ENCODE measurements at places on chromosomes 1 and 21.

DNA sequence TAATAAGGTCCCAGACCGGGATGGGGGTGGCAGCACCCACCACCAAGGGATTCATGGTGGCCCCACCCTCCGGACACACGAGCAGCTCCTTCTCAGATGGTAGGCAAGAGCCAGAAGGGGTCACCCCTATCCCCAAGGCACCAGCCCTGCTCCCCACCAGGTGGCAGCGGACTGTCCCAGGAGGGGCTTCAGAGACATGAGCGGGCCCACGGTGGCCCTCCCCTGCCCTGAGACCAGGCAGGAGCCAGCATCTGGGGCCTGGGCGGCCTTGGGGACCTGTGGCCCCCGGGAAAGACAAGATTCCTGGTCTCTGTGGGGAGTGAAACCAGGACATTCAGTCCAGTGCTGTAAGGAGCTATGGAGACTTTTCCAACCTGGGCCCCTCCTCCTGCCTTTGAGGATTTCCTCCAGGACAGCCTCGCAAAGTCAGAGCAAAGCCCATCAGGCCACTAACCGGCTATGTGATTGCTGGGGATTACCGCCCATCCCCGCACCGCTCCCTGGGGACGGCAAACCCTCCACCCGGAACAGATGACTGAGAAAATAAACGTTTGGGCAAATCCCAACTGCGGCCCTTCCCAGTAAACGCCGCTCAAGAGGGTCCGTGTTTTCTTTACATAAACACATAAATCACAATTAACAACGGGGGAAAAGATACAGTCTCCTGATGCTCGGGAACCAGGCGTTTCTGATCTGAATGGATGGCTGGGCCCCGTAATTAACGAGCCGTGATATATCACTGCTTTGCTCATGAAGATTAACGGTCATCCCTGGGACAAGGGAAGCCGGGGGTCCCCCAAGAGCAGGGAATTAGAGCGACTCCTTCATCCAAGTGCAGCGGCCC lies 50.9 kb upstream of the ARHGEF16 start:
- peak; percentile 80 for DNase-seq

GRCh38 chr1:106962591-106962990 lies 93.9 kb upstream of the PRMT6 start:
- no peak for DNase-seq

DNA sequence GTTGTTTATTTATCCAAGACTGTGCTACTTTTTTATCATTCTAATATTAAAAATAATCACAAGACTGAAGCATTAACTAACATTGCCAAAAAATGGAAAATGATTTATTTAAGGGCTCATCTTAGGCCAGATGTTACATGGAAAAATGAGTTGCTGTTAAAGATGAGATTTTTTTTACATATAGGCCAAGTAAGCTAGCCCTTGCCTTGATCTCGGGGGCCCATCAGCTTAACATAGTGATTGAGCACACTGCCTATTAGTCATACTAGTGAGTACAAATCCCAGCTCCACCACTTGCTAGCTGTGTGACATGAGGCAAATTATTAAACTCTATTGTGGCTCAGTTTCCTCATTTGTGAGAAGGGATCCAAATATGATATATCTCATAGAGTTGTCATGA lies 275.9 kb upstream of the SNX7 start:
- no peak for DNase-seq

DNA sequence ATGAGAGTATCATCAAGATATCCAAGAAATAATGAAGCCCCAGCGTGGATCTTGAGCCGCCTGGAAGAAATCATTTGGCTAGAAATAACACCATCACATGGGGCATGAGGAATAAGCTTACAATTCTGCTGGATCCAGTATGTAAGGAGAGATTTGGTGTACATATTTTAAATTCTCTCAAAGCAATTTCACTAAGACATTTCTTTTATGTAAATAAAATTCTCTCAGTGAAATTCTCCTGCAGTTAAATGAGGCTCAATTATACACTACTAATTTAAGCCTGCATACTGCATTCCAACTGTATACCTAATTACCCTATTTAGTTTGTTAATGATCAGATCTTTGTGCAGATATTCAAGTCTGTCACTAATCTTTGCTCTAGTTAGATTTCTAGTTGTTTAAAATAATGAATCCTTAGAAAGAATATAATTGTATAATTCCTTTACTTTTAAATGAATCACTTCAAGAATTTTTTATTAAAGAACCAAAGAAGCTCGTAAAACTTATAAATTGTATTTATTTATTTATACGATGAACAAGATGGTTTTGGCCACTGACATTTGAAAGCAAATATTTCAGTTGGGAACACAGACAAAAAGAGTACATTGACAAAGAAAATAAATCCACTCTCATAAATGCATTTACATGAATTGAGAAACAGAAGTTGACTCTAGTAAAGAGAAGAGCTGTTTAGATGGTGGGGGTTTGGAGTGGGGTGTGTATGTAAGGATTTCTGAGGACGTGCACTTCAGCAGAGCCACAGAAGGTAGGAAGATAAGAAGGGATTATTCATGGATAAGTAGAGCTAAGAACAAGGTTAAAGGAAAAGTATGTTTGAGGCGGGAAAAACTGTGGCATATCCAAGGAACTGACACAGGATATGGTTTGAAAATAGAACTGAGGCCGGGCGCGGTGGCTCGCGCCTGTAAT lies 466.8 kb downstream of the DSCAM start:
- no peak for DNase-seq

GRCh38 chr1:174786760-174787159 lies 213.0 kb upstream of the CACYBP start:
- no peak for DNase-seq

GRCh38 chr1:56439610-56440264 lies 139.6 kb downstream of the PLPP3 start:
- no peak for DNase-seq

DNA sequence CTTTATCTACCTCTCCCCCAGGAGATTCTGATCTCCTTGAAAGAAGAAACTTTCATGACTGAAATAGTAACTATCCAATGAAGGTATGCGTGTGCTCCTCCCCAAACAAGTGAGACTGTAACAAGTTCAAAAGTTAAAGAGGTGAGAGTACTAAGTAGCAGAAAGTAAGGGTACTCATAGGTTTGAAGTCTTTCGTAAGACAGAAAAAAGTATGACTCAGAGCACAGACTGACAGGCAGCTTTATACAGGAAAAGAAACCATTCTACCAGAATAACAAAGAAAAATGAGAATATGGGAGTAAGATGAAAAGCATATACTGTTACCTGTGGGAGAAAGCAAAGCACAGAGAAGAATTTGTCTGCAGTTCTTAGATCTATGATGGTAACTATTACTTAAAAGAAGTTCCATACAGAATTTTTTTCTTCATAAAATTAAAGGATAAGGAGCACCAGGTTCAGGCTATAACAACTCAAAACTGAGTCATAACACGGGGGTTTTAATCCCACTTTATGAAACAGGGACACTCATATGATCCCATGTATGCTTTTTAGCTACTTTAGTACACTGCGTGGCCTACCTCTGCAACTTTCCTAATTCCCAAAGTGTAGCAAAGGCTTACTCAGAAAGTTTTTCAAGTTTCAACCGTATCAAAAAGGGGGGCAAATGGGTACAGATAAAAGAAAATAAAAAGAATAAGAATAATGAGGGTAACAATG lies 52.0 kb downstream of the FOXJ3 start:
- no peak for DNase-seq

Data from ecto neural progenitor cell (in vitro differentiated cells).